ENCODE measurements at places on chromosomes 7 and 10.

DNA sequence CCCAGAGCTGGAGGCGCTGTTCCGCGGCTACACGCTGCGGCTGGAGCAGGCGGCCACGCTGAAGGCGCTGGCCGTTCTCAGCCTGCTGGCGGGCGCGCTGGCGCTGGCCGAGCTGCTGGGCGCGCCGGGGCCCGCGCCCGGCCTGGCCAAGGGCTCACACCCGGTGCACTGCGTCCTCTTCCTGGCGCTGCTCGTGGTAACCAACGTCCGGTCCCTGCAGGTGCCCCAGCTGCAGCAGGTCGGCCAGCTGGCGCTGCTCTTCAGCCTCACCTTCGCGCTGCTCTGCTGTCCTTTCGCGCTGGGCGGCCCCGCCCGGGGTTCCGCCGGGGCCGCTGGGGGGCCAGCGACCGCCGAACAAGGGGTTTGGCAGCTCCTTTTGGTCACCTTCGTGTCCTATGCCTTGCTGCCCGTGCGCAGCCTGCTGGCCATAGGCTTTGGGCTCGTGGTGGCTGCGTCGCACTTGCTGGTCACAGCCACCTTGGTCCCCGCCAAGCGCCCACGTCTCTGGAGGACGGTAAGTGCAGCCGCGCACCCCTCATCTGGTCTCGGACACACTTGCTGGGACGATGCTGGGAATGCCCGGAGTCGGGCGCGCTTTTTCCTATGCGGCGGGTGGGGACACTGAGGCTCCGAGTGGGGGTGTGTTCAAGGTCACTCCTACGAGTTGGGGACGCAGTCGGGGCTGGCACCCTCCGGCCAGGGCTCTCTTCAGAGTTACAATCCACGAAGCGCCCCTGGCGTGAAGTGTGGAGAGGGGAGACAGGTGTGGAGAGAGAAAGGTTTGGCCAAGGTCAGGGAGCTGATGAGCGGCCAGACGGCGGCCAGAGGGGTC lies 717 bp downstream of the ADCY1 start:
- no peak for DNase-seq

DNA sequence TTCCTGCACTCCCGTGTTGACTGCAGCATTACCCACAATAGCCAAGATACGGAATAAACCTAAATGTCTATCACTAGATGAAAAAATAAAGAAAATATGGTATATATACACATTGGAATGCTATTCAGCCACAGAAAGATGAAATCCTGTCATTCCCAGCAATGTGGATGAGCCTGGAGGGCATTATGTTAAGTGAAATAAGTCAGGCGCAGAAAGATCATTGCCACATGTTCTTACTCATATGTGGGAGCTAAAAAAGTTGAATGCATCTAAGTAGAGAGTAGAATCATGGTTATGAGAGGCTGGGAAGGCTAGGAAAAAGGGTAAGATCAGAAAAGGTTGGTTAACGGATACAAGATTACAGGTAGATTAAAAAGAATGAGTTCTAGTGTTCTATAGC lies 219.1 kb upstream of the MKI67 start:
- no peak for DNase-seq

GRCh38 chr10:53006663-53007526 lies 234.3 kb upstream of the MBL2 start:
- peak; percentile 44 for DNase-seq

DNA sequence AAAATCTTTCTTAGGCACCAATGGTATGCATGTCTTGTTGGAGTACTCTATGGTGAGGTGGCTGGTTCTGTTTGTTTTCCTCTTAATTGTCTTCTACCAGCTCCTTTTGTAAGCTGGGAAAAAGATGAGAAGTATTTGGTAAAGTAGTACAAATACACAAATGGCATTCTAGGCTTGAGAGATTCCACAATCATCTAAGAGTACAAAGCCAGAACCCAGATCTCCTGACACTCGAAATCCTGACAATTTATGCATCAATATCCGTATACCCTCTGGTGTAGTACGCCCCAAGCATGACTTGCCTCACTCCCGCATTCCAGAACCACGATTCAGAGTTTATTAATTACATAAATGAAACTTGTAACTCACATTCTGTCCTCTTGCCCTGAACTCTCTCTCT lies 43.5 kb downstream of the CDCA7L start:
- DNase-seq = peak; percentile 3

- DNase-seq = no peak
Observed at GRCh38 chr10:35770817-35771355, 128.8 kb upstream of the FZD8 start.

GRCh38 chr7:144414815-144415214 lies 11.3 kb upstream of the NOBOX start:
- no peak for DNase-seq

- DNase-seq = no peak
Observed at GRCh38 chr7:3232228-3232627, 68.8 kb upstream of the SDK1 start.

- DNase-seq = no peak
Observed at GRCh38 chr7:138460176-138460648, at the start of gene TRIM24. Gene TRIM24, plus strand, starts transcription at chr7:138460259. Its CDS starts 290 bp downstream, at chr7:138460549.

GRCh38 chr7:21377545-21377944 lies 50.3 kb upstream of the SP4 start:
- no peak for DNase-seq

DNA sequence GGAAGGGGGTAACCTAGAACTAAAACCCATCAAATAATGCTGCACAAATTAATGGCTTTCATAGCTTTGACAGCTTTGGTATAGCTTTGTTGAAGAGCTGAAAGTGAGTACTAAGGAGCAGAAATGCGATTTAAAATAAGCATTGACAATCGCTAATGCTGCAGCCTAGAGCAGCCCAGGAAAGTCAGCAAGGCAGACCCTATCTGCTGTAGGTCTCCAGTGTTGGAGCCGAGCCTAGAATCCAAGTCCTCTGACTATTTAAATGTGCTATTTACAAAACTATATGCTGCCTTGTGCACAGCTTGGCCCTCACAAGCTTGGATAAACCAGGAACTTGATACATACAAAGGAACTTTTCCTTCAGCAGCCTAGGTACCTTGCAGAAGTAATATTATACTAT lies 64.9 kb upstream of the ASAH2 start:
- DNase-seq = no peak

DNA sequence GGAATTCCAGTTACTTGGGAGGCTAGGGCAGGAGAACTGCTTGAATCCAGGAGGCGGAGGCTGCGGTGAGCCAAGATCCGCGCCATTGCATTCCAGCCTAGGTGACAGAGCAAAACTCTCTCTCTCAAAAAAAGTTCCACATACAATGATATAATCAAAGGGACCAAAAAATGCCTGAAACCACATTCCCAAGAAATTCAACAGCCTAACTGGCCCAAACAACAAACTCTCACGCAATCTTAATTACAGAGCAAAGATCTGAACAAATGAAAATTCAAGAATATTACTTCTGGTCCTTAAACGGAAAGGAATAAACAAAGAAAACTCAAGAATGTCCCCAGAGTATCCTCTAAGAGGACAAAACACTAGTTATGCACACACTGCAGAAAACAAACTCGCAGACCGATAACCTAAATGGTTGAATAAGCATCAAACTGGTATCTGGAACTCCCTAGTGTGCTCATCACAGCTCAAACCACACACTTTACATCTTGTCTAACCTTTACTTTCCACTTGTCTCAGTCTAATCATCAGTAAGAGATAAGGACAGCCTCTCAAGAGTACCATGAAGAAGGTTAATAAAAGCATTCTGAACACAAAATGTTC lies 3.7 kb downstream of the OGA start:
- no peak for DNase-seq

- DNase-seq = peak; percentile 17
Observed at GRCh38 chr7:112009081-112009480, 197.1 kb downstream of the DOCK4 start.

GRCh38 chr10:56782503-56782902 lies 421.4 kb upstream of the ZWINT start:
- DNase-seq = no peak

DNA sequence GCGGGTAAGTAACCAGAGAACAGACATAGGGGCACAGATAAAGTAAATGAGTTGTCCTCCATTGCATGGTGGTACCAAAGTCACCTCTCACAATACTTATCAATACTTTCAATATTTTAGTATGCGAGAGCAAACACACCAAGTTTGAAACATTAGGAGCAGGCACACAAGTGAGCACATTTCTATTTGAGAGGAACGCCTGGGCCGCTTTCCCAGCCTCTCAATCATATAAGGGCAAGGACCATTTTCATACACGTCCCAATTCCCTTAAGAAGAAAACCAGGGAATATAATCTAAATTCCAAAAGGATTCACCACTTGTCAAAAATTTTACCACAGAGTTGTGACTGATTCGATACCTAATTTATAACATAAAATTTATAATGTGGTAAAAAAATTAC lies 7.5 kb downstream of the LMOD2 start:
- no peak for DNase-seq

DNA sequence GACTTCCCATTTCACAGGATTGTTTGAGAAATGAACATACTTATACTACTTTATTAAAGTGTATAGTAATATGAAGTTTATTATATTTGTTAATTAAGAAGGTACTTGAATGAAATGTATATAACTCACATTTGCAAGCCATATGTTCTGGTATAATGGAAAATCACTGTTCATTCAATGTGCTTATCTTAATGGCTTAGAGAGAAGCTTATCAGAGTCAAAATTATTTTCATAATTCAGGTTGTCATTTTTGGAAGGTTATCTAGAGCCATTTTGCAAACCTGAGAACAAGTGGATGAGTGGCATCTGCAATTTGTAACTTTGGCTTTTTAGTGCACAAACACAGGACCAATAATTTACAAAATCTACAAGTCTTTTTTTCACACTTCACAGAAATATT lies 621.0 kb downstream of the ARL4A start:
- no peak for DNase-seq

DNA sequence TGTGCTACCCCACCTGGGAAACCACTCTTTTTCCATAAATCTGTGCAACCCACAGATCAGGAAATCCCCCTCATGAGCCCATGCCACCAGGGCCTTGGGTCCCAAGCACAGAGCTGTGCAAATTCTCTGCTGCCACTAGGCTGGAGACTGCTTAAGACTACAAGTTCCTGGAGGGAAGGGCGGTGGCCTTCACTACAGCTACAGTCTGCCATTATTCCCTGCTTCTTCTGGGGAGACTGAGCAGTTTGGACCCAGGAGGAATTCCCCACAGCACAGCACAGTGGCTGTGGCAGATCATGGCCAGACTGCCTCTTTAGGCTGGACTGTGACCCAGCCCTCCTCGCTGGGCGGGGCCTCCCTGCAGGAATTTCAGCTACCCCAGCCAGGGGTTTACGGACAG lies 89.7 kb upstream of the GRB10 start:
- no peak for DNase-seq

- no peak for DNase-seq
Observed at GRCh38 chr7:138975343-138976104, 5.7 kb downstream of the KIAA1549 start.

DNA sequence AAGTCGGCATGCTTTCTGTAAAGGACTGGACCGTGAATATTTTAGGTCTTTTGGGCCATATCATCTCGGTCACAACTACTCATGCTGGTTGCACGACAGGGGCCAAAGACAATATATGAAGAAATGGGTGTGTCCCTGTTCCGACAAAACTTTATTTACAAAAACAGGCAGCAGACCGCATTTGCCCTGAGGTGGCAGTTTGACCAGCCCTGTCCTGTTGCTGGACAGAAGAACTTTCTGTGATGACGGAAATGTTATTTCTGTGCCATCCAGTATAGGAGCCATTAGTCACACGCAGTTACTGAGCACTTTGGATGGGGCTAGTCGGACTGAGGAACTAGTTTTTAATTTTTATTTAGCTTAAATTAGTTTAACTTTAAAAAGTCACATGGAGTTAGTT lies 112.8 kb upstream of the CARD11 start:
- DNase-seq = no peak

GRCh38 chr7:92909686-92910475 lies 73.5 kb upstream of the CDK6 start:
- no peak for DNase-seq

GRCh38 chr10:97138174-97138573 lies 47.6 kb downstream of the SLIT1 start:
- DNase-seq = peak; percentile 47

DNA sequence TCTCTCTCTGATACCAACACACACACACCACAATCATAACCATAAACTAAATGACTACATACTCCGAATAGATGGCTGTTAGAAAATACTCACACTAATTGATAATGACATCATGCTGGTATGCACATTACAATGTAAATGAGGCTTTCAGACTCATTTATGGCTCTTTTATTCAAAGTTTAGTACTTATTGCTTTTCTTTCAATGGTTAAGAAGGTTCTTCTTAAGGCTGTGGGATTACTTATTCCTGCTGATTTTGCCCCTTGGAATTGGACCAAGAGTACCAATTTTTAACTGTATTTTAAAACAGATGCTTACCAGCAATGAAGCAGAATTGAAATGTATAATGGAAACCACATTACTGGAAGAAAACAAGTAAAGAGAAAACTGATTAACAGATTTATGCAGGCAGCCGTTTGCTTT lies 20.6 kb upstream of the CABCOCO1 start:
- no peak for DNase-seq

DNA sequence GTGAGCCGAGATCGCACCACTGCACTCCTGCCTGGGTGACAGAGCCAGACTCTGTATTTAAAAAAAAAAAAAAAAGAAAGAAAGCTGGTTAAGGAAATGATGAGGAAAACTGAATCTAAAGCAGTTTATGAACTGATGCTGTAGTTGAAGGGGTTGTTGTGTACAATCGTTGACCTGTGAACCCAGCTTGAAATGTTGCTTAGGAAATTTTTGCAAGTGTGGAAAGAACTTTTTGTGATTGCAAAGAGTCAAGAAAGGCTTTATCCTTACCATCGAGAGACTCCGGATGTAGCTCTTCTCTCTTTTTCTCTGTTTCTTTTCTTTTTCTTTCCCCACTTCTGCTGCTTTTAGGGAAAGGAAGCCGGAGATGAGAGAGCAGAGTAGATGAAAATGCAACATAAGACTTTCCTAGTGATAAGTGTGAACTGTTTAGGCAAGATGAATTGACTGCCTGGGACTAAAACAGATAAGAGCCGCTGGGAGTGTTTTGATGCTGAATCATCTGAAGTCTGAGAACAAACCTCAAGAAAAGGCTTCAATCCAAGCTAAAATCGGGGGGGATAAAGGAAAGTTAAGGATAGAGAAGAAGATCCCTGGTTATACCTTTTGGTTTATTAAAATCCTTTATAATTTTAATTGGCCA lies 69.0 kb downstream of the TAF3 start:
- no peak for DNase-seq

- DNase-seq = no peak
Observed at GRCh38 chr7:104772405-104773345, 241.3 kb upstream of the KMT2E start.

GRCh38 chr10:120409816-120410215 lies 47.2 kb upstream of the PLPP4 start:
- DNase-seq = no peak

- no peak for DNase-seq
Observed at GRCh38 chr10:88682491-88682890, 18.2 kb downstream of the LIPF start.
